ENCODE measurements at places on chromosomes 13 and 19.

DNA sequence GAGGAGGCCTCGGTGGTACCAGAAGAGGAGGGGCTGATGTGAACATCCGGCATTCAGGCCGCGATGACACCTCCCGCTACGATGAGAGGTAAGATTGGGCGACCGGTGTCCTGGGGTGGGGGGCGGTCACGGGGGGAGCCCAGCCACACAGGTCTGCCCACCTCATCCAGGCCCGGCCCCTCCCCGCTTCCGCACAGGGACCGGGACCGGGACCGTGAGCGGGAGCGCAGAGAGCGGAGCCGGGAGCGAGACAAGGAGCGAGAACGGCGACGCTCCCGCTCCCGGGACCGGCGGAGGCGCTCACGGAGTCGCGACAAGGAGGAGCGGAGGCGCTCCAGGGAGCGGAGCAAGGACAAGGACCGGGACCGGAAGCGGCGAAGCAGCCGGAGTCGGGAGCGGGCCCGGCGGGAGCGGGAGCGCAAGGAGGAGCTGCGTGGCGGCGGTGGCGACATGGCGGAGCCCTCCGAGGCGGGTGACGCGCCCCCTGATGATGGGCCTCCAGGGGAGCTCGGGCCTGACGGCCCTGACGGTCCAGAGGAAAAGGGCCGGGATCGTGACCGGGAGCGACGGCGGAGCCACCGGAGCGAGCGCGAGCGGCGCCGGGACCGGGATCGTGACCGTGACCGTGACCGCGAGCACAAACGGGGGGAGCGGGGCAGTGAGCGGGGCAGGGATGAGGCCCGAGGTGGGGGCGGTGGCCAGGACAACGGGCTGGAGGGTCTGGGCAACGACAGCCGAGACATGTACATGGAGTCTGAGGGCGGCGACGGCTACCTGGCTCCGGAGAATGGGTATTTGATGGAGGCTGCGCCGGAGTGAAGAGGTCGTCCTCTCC lies 6.3 kb upstream of the LIN7B start:
- DNase-seq: no peak

DNA sequence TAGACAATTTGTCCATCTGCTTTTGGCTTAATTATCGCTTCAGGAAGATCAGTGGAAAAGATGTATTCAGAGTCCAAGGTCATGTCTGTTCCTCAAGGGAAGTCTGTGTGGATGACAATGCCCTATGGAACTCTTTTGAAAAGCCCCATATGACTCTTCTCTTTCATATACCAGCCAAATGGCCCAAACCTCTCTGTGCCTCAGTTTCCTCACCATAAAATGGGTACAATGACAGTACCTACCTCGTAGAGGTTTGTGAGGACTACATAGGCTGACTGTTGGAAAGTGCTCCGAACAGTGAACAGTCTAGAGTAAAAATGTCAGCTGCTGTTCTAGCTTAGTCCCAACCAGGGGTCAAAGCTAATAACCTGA lies 104.6 kb downstream of the COL4A2 start:
- DNase-seq: no peak

GRCh38 chr13:23322353-23323336 lies 110.9 kb downstream of the SACS start:
- no peak for DNase-seq

DNA sequence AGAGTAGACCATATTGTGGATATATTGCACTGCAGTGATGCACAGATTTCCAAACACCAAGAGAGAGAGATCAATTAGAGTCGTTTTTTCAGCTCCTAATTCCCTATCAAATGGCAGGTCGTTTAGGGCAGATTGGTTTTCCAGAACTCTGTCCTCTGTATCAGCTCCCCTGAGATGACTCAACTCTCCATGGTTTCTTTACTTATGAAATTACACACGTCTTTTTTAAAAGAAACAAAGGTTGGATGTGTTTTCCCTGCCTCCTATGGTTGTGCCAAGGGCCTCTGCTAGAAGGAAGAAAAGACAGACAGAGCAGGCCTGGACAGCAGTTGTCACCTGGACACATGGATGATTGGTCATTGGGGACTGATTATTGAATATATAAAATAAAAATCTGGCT lies 478.1 kb upstream of the NBEA start:
- DNase-seq: no peak

- peak; percentile 63 for DNase-seq
These were observed 7.4 kb upstream of the IGFL1 start for GRCh38 chr19:46221981-46222610.
